RPMI8226 (cell line): ENCODE measurements at places on chromosomes 2 and 18.

- DNase-seq: no peak
Observed at GRCh38 chr2:10824191-10824590, 11.6 kb upstream of the PDIA6 start.

DNA sequence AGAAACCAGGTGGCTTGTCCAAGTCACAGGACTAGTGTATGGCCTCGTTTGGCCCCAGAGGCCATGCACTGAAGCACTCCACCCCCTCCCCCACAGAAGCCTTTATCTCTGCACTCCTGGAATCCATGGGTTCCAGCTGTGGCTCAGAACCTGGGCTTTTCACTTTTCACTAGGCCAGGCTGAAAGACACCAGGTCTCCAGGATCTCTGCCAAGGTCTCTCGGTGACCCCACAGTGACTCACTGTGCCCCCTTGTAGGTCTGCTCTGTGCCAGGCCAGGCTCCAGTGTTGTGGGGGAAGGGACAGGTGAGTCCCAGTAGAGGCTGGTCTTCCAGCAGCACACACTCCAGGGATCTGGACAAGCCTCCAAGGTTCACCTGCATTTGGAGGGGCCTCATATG lies 31.0 kb upstream of the GLI2 start:
- no peak for DNase-seq

DNA sequence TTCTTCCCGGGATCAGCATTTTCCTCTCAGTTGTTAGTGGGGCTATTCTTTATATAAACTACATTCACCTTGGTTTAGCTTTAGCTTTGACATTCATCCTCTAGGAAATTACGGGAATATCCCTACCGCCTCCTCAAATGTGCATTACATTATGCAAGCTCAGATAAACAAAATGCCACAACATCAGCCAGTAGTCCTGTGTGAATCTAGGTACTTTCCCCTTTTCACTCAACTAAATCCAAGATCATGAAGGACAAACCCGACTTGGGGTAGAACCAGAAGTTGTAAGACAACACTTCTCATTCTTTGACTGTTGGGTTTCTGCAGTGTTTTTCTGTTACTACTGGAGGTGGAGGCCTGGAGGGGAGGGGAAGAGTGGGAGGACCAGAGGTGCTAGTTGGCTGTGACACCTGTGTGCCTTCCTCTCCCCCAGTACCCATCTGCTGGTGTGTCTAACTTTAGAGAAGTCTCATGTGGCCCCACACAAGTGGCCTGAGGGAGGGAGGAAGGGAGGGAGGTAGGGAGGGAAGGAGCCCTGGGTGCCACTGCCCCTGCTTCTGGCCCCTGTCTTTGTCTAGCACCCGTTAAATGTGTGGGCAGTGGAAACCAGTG lies 84.8 kb upstream of the BCL2L11 start:
- no peak for DNase-seq

GRCh38 chr18:21117409-21118131 lies 6.0 kb upstream of the ROCK1 start:
- DNase-seq: no peak

- no peak for DNase-seq
Observed at GRCh38 chr2:232522623-232523401, 2.6 kb downstream of the PRSS56 start.

GRCh38 chr2:110820128-110820527 lies 87.8 kb downstream of the ACOXL start:
- peak; percentile 81 for DNase-seq

- DNase-seq: no peak
Observed at GRCh38 chr2:117957616-117958015, 56.3 kb downstream of the CCDC93 start.

- no peak for DNase-seq
Observed at GRCh38 chr2:232959139-232959538, 53.9 kb downstream of the NGEF start.

- DNase-seq: peak; percentile 62
Observed at GRCh38 chr2:2590141-2590540, 259.1 kb upstream of the MYT1L start.

- DNase-seq: no peak
Observed at GRCh38 chr18:36446059-36446458, 148.5 kb downstream of the FHOD3 start.

DNA sequence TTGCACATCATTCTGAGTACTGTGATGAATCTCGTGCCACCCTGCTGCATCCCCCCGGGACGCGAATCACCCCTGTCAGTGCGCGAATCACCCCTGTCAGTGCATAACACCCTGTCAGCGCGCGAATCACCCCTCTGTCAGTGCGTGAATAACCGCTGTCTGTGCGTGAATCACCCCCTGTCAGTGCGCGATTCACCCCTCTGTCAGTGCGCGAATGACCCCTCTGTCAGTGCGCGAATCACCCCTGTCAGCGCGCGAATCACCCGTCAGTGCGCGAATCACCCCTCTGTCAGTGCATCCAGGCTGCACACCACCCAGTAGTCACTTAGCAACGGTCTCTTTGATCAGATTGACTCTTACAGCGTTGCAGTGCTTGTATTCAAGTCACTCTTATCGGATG lies 134.4 kb upstream of the TPO start:
- no peak for DNase-seq

- DNase-seq: no peak
Observed at GRCh38 chr18:66792466-66792865, 188.6 kb upstream of the CDH19 start.

GRCh38 chr2:85811180-85812093 lies 57.6 kb downstream of the ATOH8 start:
- no peak for DNase-seq

DNA sequence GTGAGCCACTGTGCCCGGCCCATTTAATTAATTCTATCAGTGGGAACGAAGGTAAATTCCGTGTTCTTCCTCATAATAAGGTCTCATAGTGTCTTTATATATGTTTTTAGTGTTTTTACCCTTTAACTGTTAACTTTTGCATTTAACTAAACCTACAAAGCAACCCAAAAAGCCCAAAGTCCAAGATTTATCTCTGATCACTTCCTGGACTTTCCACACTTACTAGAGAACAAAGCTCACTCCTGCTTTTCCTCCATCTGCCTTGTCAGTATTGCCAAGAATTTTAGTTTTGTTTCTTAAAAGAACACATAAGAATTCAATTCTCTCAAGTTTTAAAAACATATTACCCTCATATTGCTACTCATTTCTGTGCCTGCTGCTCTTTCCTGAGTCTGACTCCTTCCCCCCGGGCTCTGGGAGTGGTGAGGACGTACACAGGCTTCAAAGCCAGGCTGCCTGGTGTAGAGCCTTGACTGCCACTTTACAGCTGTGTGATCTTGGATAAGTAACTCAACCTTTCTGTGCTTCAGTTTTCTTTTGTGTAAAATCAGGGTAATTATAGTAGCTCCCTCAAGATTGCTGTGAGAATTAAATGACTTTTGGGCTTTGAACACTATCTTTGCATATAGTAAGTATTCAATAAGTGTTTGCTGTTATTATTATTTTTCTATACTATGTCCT lies 24.9 kb upstream of the GPR155 start:
- DNase-seq: no peak

DNA sequence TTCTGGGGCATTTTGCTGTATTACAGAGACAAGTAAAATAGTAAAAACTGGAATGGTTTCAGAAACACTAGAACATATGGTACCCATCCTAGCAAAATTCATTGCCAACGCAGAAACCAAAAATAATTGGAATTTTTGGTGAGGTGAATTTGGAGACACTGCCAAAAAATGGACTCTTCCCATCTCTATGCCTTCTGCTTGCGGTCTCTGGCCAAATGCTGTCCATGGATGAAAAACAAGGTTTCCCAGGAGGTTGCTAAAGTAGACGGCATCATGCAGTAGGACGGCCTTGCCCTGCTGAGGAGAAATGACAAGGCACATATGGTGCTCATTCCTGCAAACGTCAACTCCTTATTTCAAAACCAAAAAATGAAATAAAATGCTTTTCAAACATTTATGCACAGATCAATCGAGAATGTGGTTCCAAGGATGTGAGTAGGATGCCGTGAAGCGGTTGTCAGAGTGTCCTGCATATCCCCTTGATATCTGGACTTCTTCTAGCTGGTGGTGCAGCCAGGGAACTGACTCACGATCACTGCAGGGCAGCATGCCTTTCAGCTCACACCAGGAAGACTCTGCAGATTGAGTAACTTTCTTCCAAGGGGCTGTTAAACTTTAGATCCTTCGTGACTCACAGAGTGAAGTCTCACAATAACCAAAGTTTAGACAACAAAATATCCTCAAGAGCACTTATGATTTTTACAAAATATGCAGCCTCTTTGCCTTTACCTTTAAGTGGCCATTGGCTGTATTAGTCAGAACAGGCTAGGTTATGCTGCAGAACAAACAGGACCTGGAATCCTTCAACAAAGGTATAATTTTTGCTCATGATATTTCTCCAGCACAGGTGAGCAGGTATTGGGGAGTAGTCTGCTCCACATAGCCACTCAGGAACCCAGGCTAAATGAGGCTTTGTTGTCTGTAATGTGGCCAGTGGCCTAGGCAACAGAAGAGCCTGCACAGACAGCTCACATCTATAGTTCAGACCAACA lies 149.4 kb upstream of the NDUFV2 start:
- no peak for DNase-seq

- DNase-seq: no peak
Observed at GRCh38 chr18:48680339-48681250, 141.8 kb downstream of the CTIF start.

DNA sequence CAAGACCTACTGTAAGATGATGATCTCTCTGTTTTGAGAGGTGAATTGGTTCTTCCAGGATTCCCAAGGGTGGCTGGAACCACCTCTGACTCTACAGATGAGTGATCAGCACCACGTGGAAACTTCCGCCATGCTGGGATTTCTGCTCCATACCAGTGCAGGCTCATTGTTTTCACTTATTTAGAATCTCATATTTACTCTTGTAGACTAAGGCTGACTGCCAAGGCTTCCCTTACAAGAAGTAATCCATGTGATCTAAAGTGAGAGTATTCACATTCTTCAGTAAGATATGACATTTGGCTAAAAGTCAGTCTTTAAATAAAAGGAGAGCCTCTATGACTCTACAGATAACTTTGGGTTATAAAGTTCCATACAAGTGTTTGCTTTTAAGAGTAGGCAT lies 322.9 kb upstream of the RAB12 start:
- DNase-seq: no peak

GRCh38 chr2:192161656-192162290 lies 33.0 kb downstream of the TMEFF2 start:
- DNase-seq: no peak

DNA sequence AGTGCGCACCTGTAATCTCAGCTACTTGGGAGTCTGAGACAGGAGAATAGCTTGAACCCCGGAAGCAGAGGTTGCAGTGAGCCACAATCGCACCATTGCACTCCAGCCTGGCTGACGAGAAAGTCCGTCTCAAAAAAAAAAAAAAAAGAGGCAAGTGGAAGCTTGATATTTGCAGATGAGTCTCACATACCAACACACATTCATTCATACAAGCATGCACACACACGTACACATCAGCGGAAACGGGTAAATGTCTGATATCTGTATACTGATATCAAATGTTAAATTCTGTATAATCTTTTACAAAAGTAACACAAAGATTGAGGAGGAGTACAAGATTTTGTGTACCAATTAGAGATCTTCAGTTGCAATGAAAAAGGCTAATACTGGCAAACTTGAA lies 47.8 kb upstream of the SPOPL start:
- DNase-seq: no peak

- DNase-seq: no peak
Observed at GRCh38 chr2:34447097-34447496, 848.0 kb upstream of the FAM98A start.

DNA sequence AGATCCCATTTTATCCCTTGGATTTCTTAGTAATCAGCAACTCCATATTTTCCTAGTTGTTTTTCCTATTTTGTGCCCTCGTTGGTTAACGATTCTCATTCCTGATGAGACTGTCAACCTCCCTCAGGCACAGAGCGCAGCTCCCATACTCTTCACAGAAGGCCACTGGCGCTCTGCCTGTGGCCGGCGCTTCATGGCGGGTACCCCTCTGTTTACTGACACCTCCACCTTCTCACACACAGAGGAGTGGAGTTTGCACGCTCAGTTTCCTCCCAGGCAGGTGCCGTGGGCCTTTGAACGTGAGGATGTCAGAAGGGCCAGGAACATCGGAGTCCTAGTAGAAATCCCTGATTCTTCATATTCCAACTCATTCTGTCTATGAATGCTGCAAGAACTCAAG lies 139.0 kb downstream of the MBP start:
- DNase-seq: no peak

DNA sequence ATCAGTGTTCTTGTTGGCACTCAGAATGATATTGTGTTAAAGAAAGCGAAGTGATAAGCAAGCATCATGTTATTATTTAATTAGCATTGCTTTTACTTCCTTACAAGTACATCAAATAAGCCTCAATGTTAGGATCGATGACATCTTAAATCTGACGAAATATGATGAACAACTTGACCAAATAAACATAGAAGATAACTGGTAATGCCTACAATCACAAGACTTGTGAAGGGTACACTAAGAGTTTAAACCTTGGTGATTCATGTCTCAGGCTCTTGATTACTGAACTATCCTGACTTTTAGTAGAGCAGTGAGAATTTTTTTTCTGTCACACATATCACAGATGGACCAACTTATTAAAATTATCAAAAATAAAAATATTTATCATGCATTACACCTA lies 500.8 kb upstream of the ZEB2 start:
- DNase-seq: no peak

- no peak for DNase-seq
Observed at GRCh38 chr2:28898048-28898447, 3.6 kb downstream of the WDR43 start.

- no peak for DNase-seq
Observed at GRCh38 chr2:171287611-171288010, 126.9 kb upstream of the TLK1 start.

- no peak for DNase-seq
Observed at GRCh38 chr2:74249406-74250122, 51.1 kb downstream of the MTHFD2 start.

DNA sequence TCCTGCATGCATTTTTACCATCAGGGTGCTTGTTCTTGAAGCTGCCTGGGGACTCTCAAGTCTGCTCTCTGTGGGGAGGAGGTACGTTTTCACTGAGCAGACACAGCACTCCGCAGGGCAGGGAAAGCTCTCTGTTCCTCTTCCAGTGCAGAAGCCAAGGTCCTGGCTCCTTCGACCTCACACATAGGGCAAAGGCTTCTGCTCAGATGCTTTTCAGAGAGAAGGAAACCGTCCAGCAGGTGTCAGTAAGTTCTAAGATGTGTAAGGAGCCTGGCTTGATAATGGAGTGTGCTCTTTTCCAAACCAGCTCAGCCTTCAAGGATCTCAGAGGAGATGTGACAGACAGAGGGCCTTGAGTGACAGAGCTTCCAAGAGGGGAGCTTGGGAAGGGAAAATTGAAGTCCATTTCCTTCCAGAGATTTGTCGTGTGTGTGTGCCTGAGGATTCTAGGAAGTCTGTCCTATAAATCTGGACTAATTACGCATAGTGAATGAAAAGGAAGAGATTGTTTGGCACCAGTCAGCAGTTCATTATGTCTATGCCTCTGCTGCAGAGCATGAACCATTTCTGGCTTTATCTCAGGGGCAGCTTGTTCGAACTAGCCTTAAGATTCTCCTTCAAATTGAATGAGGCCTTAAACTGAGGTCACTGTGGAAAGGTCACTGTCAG lies 67.3 kb upstream of the UPP2 start:
- peak; percentile 65 for DNase-seq
